ENCODE measurements at places on chromosomes 11 and 22.
A peak's percentile ranks its signal among the peaks of the same experiment; 100 is the strongest.

- no peak for DNase-seq
These were observed 27.8 kb downstream of the MYH9 start for GRCh38 chr22:36360011-36360410.

DNA sequence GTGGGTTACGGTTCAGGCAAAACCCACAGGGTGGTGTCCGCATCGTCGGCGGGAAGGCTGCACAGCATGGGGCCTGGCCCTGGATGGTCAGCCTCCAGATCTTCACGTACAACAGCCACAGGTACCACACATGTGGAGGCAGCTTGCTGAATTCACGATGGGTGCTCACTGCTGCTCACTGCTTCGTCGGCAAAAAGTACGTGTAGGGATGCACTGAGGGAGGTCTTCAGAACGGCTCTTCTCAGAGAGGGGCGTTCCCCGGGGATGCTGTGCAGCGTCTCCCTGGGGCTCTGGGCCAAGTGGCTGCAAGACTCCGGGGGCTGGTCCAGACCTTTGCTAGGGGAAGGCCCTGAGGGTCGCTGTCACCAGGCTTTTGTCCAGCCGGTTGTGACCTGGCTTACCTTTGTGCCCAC, 1.3 kb downstream of the ACR start:
- peak; percentile 10 for DNase-seq

GRCh38 chr22:35893698-35894097, 134.9 kb downstream of the RBFOX2 start:
- no peak for DNase-seq

DNA sequence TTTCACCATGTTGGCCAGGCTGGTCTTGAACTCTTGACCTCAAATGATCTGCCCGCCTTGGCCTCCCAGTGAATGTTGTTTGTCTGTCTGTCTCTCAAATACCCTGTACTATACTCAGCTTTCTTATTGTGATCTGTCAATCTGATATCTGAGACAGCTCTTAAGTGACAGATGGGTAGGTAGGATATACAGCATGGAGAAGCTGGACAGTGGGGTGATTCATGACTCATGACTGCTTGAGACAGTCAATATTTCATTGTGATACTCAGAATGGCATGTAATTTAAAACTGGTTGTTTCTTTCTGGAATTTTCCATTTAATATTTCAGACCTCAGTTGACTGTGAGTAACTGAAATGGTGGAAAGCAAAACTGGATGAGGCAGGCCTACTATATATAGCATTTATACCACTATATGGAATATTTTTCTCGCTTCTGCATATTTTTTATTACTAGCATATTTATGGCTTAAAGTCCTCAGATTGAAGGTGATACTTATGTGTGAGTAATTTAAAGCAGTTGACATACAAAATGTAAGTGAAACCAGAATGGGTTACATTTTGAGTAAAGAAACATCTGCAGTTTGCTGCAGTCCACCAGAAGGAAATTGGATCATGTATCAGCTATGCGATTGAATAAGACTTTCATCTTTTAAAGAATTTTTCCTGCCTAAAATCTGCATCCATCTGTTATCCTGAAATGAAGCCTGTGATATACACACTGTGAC, 22.3 kb downstream of the ARHGAP42 start:
- DNase-seq, result no peak

DNA sequence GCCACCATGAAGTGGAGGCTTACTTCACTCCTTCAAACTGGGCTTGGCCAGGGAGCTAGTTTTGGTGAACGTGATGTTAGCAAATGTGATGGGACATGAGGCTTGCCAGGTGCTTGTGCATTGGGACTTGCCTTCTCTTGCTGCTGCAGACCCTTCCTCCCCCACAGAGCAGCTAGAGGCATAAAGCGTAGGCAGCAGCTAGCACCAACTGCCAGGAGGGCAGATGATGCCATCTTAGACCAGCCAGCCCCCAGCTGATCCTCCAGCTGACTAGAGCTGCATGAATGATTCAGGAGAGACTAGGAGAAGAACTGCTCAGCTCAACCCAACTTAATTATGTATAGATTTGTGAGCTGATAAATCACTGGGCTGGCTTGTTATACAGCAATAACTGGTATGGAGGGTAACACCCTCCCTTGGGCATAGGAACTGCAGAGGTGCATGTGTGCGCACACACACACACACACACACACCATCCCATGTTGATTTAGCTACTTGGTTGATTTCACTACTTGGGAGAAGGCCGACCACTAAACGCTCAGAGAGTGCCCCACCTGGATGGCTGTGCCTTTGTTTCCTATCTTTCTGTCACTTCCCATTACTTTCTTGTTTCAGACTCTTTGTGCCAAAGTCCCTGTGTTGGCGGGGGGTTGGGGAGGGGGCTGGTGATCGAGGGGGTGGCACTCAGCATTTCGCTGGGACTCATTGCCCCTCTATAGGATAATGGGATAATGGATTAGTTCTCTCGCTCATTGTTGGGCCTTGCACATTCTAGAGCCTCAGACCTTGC, 202.8 kb downstream of the ADAMTS15 start:
- no peak for DNase-seq

GRCh38 chr11:45250035-45250718, 36.0 kb downstream of the SYT13 start:
- DNase-seq, result no peak

DNA sequence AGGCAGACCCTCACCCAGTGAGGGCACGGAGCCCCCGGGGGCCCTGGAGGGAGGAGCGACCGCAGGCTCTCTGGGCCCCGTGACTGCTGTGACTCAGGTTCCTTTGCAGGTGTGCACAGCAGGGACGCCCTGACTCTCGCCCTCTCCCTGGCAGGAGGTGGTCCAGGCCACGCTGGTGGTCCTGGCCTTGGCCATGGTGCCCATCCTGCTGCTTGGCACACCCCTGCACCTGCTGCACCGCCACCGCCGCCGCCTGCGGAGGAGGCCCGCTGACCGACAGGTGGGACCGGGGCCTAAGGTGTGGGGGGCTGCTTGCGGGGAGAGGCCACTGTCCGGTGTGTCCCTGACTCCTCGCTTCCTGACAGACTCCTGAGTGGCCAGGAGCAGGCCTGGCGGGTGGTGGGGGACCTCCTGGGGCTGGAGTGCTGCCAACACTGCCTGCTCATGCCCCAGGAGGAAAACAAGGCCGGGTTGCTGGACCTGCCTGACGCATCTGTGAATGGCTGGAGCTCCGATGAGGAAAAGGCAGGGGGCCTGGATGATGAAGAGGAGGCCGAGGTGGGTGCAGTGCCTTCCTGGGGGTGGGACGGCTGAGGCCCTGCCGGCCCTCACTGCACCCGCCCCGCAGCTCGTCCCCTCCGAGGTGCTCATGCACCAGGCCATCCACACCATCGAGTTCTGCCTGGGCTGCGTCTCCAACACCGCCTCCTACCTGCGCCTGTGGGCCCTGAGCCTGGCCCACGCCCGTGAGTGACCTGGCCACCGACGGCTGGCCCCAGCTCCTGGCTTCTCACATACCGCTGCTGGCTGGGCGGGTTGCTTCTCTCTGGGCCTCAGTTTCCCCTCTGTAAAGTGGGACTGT, 10.9 kb downstream of the TCIRG1 start:
- no peak for DNase-seq

DNA sequence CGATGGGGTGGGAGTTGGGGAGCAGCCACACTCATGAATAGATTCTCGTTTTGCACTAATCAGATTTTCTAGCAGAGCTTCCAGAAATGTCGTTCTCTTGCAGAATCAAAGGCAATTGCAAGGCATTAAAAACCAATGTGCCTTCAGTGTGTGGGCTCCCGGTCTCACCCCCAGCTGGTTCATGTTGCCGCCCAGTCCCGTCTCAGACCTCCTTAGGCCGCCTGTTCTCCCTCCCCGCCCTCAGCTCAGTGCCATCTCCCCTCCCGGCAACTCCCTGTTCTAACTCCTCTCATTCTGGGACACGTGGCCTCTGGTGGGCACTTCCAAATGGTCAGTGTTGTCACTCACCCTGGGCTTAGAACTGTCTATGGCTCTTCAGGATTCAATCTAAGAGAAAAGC, 42.5 kb upstream of the SMIM38 start:
- DNase-seq, result no peak

DNA sequence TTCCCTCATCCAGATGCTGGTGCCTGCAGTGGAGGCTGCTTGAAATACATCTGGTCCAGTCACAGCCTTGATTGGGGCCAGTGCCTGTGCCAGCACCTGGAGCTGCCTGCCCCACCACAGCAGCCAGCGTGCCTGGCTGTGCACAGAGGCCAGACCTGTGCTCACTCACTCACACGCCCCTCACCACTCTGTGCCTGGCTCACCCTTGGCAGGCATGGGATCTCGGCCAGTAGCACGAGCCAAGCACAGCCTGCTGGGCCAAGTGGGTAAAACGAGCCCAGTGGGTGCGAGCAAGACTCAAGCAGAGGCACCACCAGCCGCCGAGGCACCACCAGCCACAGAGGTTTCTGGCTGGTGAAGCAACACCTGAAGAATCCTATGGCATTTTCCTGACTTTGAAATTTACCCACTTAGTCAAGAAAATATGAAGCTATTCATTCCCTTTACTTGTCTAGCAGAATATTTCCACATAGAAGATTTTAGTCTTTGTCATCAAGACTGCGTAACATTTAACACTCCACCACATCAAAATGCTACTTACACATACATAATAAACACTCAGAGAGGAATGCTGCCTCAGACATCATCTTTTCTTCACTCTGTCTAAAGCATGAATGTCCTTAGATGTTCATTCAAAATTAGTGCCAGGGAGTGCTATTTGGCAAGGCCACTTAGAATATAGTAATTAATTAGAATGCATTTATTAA, 424.3 kb upstream of the FAT3 start:
- no peak for DNase-seq

DNA sequence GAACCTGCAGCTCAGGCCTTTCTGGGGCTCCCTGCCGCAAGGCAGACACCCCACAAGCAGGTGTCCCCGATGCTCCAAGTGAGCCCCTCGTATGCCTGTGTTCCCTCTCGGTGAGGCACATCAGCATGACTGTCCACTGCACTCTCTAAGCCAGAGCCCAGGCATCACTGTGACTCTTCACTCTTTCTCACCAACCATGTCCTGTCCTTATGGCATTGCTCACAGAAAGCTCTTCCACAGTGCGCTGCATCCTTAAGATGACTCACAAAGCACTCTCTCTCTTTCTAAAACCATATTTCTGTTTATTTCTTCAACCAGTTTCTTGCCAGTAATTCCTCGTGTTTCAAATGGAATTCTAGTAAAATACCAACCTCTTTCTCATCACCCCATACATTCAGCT, 18.1 kb downstream of the GAB4 start:
- DNase-seq, result no peak

GRCh38 chr11:6229911-6230310, 4.5 kb downstream of the FHIP1B start:
- DNase-seq, result peak; percentile 52

- no peak for DNase-seq
These were observed 8.8 kb downstream of the POU2F3 start for GRCh38 chr11:120248551-120249278.

GRCh38 chr11:114317787-114318137, 21.6 kb downstream of the NNMT start:
- no peak for DNase-seq

All from activated naive CD4-positive, alpha-beta T cell treated with anti-CD3 and anti-CD28 coated beads, Interleukin-2, amount 10 ng/mL, durations not matched to agents 7 days and 5 days (primary cell).